ENCODE measurements at places on chromosomes 7 and 10.

GRCh38 chr10:118925404-118926071 is 104.0 kb upstream of the NANOS1 start:
- DNase-seq, result no peak

DNA sequence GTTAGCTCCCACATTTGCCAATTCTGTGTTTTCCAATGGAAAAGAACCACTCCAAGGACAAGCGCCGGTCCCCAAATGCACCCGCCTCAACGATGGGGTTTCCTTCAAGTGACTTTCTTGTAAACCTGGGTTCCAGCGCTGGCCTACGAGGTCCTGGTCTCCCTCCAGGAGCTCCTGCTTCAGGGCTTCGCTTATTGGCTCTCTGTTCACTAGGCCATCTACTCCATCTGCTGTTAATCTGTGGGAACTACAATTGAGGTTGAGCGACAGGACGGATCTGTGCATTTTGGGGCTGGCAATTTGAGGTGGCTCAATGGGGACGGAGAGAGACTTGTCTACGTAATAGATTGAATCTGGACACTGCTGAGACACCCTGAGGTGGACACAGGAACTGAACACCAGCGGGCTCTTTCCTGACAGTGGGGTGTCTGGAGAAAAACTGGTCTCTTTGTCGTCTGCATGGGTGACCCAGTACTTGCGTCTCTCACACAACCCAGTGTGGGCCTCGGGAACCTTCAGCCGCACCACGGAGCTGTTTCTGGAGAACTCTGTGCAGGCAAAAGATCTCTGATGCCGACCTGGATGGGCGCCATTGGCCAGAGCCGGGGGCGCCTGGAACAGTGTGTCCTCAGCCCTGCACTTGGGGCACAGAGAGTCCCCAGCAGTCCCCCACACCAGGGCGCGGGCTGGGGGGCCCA is 115.9 kb upstream of the ADAM12 start:
- DNase-seq, result peak; percentile 5

GRCh38 chr10:128912568-128913311 is 554.3 kb upstream of the MGMT start:
- DNase-seq, result no peak

DNA sequence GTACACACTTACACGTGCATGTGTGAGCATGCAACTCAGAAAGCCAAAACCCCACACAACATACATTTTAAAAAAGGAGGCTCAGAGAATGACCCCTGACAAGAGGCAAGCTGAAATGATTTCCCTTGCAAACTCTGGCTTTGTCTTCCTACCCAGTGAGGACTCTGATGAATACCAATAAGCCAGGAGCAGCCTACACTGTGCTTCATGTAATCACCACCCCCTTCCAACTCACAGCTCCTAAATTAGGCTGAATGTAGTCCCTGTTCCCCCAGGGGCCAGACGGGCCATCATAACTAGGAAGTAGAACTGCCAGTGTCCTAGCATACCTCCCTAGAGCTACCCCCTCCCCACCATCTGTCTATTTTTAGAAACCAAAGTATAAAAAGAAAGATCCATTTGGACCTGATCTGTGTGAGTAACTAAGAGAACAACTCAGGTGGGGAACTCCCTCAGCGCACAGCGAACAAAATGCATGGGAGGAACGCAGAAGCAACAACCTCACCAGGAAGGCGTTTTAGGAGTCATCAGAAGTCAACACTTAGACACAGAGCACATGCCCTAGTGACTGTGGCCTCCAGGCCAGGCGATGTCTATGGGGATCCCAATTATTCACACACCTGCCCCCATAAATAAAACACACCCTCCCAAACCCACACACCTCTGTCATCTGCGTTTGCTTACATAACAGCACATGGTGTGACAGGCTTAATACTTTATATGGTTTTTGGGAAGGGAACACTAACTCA is 1.9 kb downstream of the DGKI start:
- DNase-seq, result no peak

- no peak for DNase-seq
Measured at GRCh38 chr10:89634637-89635036, 10.4 kb downstream of the PANK1 start.

DNA sequence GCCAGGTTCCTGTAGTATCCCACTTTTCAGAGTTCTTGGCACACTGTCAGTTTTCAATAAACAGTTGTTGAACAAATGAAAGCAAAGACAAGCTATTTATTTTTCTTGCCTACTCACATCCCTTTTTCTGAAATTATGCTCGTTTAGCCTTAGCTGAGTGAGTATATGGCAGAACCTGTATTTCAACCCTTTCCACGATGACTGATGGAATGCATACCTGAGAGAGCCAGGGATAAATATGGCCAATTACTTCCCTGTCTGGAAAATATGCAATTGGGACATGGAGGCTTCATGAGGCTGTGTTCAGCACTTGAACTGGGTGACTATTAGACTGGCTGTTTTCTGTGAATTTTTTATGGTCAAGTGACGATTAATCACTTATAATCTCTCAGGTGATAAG is 144.5 kb upstream of the POT1 start:
- DNase-seq, result no peak

DNA sequence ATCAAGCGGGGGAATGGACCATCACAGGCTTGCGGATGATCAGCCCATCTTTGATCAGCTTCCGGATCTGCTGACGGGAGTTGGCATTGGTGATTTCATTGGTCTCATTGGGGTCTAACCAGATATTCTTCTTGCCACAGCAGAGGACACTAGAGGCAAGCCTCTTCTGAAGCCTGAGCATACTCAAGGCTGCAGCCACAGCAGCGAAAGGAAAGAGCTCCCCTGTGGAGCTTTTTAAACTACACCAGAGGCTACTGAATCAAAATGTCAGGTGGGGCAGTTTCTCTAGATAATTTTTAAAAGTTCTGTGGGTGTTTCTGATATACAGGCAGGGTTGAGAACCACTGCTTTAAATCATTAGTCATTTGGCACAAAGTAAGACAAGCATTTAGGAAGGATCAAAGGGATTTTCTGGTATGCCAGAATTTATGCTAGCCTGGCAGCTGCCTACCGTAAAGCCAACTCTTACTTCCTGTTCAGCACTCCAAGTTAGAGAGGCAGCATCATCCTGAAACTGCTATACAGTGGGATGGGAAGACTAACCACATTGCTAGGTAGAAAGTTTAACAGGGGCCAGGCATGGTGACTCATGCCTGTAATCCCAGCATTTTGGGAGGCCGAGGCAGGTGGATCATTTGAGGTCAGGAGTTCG is 7.0 kb downstream of the NAPEPLD start:
- DNase-seq, result no peak

GRCh38 chr10:10513898-10514297 is 503.8 kb upstream of the CELF2 start:
- DNase-seq, result no peak
